ENCODE measurements at places on chromosomes 1 and 21. TPM values are rescaled to one million over a fixed set of nuclear protein-coding genes. Genes with fewer than 3 reads are reported as not detected.

Gene RIMKLA
- polyA plus RNA-seq = 1.1 TPM

Gene SLFNL1
- polyA plus RNA-seq = 0.68 TPM

Gene C1orf87
- 1.7 TPM for polyA plus RNA-seq

DNA sequence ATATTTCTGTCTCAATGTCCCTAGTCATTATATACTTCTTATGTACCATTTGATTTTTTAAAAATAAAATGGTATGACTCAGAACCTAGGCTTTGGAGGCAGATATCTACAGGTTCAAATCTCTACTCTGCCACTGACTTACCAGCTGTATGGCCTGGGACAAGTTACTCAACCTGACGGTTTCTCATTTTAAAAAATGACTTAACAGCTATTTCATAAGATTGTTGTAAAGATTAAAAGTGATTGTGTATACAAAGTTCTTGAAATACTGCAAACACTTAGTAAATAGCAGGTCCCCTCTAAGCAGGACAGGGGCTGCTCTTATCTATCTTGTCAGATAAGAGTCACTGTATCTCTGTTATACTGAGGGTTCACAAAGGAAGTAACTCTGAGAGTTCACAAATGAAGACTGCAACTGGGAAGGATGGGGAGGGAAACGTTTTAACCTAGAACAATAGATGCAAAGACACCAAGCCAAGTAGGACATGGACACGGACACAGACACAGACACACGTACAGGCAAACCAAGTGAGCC, 2.6 kb downstream of the BCAR3 start:
- DNase-seq = no peak

DNA sequence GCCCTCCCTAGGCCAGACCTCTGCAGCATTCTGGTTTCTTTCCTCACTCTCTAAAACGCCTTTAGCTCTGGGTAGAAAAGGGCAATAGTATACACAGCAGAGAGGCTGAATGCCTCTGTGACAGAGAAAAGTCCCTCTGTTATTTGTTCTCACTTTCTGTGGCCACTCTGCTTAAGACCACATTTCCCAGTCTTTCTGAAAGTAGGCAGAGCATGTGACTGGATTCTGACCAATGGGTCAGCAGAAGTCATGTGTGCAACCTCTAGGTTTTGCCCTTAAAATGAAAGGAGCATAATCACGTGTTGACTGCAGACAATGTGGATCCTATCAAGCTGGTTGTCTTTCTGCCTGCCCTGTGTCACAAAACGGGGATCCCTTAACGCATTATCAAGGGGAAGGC, 79.7 kb upstream of the MARK1 start:
- DNase-seq = no peak

DNA sequence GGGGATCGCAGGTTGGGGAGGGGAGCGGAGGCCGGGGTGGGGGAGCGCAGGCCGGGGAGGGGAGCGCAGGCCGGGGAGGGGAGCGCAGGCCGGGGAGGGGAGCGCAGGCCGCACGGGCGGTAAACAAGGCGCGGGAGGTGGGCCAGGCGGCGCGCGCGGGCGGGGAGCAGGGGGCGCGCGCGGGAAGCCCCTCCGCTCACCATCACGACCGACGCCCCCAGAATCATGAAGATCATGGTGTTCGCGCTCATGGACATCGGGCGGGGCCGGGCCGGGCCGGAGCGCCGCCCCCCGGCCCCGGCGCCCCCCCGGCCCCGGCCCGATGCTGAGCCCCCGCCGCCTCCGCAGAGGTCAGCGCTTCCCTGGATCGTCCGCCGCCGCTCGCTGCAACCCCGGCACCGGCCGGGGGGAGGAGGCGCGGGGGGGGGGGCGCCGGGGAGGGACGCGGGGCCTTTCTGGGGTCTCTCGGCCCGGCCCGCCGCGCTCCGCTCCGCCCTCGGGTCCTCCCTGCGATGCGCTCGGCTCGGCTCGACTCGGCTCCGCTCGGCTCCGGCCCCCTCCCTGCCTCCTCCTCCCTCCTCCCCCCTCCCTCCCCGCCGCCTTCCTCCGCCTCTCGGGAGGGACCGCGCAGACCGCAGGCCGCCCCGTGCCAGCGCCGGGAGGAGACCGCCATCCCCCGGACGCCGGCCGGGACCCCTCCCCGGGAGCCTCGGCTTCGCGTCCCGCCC, at the start of gene TMEM240:
Gene TMEM240, minus strand, starts transcription at position 535 of the 728 bp plus-strand sequence. Its CDS starts 278 bp downstream, at position 257.
- peak; percentile 79 for DNase-seq

DNA sequence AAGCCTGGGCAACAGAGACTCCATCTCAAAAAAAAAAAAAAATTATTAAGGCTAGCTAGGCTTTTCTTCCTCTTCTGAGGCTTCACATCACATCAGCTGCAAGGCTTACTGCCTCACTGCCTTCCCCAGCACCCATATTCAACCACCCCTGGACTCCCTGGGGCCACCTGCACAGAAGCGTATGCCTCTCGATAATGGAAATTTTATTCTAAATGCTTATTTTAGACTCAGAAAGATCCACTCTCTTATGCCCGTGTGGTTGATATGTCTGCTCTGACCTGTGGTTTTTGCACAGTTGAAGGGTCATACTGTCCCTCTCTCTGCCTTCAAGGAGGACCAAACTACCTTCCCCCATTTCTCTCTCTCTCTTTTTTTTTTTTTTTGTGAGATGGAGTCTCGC, 1.5 kb upstream of the FCRLA start:
- no peak for DNase-seq

DNA sequence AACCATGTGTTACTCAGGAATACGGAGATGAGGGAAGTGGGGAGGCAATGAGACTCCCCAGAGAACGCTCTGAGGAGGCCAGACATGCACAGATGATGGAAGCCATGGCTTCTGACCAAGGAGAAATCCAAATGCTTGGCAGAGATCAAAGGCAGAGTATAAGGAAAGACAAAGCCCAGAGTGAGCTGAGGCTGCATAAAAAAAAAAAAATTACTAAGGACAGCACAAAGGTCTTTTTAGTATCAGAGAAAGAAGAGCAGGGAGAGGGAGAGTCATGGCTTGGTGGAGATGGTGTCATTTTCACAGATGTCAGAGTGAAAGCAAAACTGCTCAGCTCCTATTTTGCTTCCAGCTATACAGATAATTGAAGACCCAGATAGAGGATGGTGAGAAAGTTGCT, 8.1 kb upstream of the NCF2 start:
- DNase-seq = peak; percentile 14

- no peak for DNase-seq
These were observed 33.6 kb upstream of the GNPAT start for GRCh38 chr1:231207437-231207836.

Measured in hindlimb muscle (tissue), 1 donor.